ENCODE measurements at places on chromosomes 13 and 19.

DNA sequence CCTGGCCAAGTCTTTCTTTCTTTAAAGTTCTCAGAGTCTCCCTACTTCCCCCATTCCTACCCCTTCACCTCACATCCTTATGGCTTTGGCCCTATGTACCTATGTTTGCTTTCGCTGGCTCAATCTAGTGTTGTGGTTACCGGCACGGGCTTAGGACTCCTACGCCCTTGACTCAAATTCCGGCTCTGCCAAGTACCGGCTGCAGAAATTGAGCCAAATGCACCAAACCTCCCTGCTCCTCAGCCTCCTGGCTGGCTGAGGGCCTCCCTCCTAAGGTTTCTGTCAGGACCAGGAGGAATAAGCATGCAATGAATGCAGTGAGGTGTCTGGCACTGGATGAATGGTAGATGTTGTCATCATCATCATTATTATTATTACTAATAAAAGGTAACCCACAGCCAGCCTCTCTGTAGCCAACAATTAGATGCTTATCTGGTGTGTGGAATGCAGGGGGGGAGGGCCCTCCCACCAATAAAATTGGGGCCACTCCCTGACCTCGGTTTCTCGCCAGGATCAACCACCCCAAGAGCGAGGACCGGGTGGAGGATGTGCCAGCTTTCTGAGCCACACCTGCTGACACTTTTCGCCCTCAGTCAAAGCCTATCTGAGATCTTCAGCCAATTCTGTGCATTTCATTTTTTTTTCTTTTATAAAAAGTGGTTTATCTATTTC lies 20.7 kb downstream of the KLK5 start:
- no peak for DNase-seq

GRCh38 chr13:71621174-71622124 lies 245.6 kb downstream of the DACH1 start:
- DNase-seq = no peak

DNA sequence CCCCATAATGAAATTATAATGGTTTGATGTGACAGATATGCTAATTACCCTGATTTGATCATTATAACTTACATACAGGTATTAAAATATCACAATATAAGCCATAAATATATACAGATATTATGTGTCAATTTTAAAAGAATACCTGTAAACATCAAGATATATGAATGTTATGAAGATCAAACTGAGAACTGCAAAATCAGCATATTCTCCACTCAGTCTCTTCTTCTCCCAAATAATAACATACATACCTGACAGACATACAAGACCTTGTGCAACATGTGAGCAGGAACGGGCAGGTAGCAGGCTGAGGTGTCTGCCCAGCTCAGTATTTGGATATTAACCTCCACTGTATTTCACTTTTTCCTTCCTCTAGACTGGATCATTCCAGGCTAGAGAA lies 547.2 kb downstream of the UQCRFS1 start:
- DNase-seq = no peak

DNA sequence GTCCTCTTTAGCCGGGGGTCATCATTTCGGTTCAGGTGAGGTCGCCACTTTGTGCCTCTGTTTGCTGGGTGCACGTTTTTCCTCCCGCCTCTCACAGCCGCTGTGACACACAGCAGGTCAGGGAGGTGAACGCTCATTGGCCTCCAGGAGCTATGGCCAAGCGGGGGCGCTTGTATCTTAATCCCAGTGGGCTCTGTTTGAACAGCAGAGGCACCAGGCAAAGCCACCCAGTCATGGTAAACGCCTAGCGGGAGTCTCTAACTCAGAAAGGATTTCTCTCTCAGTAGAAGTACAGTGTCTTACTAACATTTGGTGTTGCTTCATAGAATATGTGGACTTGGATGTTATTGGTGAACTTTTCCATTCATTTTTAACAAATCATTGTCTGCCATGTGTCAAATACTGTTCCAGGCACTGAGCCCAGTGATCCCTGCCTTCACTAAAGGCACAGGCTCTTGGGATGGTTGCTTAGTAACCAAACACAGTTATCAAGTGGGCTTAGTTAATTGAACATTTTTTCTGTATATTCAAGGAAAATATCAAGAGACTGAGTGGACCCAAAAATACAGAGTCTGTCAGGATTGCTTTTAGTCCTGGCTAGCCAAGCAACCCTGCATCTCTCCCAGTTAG lies 186.7 kb downstream of the STK24 start:
- no peak for DNase-seq

DNA sequence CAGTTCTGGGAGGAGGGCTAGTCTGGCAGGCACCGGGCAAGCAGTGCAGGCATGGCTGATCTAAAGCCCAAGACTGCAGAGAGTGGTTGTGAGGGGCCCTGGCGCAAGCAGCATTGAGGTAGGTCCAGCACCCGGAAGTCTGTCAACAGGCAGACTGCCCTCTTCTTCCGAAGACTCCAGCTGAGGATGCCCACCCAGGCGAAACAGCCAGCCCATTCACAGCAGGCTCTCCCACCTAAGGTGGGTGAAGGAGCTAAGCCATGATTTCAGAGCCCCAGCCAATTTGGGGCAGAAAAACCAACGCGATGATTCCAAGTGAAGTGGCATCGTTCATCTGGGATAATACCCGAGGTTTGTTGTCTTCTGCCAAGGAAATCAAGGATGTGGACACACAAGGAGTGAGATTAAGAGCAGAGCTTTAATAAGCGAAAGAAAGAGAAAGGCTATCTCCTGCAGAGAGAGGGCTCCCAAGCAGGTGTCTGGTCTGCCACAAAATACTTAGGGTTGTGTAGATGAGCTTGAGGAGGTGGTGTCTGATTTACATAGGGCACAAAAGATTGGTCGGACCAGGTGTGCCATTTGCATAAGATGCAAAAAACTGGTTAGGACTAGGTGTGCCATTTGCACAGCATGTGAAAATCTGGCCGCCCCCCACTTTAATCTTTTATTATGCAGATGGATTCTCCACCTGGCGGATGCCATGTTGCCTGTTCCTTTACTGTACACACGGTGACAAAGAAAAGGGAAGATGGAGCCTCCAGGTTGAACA lies 22.6 kb downstream of the FAM124A start:
- no peak for DNase-seq

GRCh38 chr13:30923418-30923817 lies 9.0 kb upstream of the TEX26 start:
- no peak for DNase-seq

- DNase-seq = no peak
These were observed 498.0 kb downstream of the DIAPH3 start for GRCh38 chr13:59665732-59666131.

DNA sequence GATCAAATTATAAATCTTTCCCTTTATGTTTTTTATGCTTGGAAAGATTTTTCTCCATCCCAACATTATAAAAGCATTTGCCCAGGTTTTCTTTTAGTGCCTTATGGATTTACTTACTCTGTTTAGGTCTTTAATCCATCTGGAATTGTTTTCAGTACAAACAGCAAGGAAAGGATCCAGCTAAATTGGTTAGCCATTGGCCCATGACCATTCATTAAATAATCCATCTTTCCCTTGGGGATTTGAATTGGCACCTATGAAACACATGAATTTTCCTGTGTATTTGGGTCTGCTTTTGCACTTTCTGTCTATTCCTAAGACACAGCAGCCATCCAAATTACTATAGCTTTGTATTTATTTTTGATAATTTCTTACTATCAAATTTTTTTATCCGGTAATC lies 28.8 kb upstream of the SHKBP1 start:
- no peak for DNase-seq

DNA sequence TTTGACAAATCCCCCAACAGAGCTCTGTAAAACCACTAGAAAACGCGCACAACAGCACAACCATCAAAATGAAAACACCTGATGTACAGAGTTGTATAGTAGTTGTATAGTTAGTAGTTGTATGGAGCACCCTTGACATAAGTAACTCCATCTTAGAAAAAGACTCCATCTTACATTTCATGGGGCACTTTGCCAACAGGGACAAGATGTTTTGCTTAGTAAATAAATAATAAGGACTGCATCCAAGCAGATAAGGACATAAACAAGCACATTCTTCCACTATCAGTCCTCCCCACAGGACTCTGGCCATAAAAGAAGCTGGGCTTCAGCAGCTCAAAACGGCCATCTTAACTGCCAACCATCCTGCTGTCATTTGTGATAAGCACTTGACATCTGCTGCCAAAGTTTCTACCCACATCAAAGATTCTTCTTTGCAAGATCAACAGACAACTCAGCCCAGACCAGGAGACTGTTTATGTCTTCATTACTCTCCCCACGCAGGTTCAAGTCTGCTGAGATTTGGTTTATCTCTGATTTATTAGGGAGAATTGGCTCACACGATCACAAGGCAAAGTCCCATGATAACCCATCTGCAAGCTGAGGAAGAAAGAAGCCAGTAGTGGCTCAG lies 20.7 kb upstream of the ZNF331 start:
- DNase-seq = no peak

GRCh38 chr13:98454389-98454881 lies 122.5 kb downstream of the STK24 start:
- DNase-seq = no peak

GRCh38 chr13:95360464-95361097 lies 59.3 kb upstream of the ABCC4 start:
- DNase-seq = no peak

GRCh38 chr19:48858984-48859710 lies 9.3 kb downstream of the PLEKHA4 start:
- peak; percentile 74 for DNase-seq

DNA sequence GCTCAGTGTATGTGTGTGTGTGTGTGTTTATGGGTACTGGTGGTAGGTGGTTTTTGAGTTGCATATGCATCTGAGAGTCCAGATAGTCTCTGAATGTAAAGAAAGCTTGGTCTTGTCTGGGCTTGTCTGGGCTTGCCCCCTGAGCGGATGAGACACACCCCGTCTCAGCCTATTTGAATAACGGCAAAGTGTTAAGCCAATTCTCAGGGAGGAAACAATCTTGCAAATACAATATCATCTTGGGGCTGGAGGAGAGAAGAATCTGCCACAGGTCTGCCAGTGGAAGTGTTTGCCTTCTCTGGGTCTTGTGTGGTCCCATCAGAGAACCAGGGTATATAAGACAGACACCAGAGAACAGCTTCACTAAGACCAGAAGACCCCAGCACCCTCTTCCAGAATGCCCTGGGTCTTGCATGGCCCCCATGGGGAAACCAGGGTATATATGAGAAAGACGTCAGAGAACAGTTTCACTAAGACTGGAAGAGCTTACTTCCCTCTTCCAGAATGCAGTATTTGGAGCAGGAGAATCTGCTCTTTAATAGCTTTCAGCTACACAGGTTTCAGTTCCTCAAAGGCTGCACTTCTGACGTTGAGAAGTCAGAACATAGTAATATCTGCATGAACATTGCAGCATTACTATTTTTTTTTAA lies 13.3 kb downstream of the CD70 start:
- DNase-seq = no peak

GRCh38 chr19:48501494-48502349 lies 9.9 kb downstream of the LMTK3 start:
- DNase-seq = peak; percentile 99

GRCh38 chr13:94657167-94657566 lies 55.2 kb downstream of the SOX21 start:
- DNase-seq = no peak

GRCh38 chr13:83024955-83025594 lies 857.2 kb downstream of the SLITRK1 start:
- DNase-seq = no peak

DNA sequence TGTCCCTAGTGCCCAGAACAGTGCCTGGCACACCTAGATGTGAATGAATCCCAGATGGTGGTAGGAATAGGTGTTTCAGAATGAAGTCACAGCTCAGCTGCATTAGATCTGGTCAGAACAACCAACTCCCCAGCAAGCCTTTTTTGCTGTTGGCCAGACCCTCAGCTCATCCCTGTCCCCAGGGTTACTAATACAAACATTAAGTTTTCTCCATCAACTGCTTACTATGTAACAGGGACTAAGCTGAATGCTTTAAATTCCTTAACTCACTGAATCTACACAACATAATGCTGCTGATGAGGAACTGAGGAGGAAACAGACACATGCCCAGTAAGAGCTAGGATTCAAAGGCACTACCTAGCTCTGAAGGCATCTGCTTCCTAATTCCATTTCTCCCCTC lies 18.8 kb downstream of the SMG9 start:
- DNase-seq = no peak

GRCh38 chr19:30669329-30670010 lies 297.3 kb downstream of the ZNF536 start:
- peak; percentile 75 for DNase-seq

DNA sequence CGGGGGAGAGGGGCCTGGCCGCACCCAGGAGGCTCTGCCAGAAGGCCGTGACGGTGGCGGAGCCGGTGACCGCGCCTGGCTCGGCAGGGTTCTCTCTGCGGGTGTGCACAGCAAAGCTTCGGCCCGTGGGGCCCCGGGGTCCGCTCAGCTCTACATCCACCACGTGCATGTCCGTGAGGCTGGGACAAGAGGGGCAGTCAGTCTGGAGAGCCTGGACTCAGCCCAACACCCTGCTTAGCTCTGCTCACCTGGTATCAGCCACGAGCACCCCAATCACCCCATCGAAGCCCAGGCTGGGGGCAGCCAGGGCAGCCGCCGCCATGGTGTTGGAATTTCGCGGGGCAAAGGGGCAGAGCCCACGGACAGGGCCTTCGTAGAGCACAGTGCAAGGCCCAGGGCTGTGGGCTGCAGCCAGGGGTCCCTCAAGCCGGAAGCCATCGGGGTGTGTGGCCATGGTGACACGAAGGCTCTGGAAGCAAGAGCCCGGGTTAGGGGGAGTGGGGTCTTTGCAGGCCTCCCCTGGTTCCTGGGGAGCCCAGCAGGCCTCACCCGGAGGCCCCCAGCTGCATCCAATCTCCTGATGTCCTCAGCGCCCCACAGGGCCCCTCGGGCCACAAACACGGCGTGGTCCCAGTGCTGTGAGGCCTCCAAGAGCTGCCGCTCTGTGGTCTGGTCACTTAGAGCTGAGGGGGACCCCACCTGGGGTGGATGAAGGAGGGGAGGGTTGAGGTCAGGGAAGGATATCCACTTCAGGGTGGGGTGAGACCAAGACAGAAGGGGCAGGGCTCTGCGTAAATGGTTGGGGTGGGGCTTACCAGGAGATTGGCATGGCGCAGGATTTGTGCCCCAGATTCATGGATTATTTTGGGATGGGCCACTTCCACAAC lies 1.4 kb downstream of the ASPDH start:
- peak; percentile 48 for DNase-seq

- DNase-seq = no peak
These were observed 57.9 kb downstream of the ELF1 start for GRCh38 chr13:40961214-40961613.

GRCh38 chr19:12944104-12944674 lies 1.5 kb upstream of the RAD23A start:
- DNase-seq = no peak

DNA sequence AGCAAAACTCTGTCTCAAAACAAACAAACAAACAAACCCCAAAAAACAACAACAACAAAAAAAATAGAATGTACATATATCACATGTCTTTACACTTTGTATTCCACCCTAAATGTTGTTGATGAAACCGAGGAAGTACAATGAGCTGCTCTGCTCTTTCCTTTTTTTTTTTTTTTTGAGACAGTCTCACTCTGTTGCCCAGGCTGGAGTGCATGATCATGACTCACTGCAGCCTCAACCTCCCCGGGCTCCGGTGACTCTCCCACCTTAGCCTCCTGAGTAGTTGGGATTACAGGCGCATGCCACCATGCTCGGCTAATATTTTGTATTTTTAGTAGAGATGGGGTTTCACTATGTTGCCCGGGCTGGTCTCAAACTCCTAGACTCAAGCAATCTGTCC lies 30.6 kb upstream of the LRP3 start:
- no peak for DNase-seq
